ENCODE measurements at places on chromosomes 3 and 15.

DNA sequence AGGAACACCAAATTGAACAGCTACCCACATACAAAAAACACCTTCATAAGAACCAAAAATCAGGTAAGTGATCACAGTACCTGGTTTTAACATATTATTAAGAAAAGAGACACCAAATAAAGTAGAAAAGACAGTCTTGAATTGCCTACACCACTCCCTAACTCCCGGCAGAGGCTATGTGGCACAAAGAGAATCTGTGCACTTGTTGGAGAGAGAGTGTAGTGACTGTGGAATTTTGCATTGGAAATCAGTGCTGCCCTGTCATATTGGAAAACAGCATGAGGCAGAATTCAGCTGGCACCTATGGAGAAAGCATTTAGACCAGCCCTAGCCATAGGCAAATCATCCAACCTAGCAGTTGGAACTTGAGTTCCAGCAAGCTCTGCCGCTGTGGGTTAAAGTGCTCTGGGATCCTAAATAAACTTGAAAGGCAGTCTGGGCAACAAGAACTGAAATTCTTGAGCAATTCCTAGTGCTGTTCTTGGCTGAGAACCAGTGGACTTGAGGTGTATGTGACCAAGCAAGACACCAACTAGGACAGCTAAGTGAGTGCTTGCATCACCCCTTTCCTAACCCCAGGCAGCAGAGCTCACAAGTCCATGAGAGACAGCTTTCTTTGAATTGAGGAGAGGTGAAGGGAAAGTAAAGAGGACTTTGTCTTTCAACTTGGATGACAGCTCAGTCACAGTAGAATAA lies 969.6 kb upstream of the ALCAM start:
- no peak for DNase-seq

- DNase-seq, result peak; percentile 96
These were observed 25.5 kb downstream of the SETD5 start for GRCh38 chr3:9422712-9423424.

GRCh38 chr3:133412183-133413132 lies 12.6 kb downstream of the BFSP2 start:
- no peak for DNase-seq

- no peak for DNase-seq
These were observed 139.7 kb upstream of the COL8A1 start for GRCh38 chr3:99498550-99499234.

DNA sequence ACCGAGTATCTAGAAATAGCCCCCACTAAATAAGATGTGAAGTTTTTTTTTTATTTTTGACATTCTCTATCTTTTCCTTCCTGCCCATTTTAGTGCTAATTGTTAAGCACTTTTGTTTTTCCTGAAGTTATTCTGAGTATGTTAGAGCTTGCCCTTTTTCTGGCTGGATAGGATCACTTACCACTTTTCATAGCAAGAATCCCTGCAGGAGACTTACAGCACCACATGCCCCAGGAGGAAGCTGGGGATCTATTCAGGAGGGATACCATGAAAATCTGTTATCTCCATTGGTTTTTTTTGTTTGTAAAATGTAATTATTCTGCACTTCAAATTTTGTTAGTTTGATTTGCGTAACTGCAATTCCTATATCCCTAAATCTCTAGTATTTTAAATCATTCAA lies 968.4 kb downstream of the ZPLD1 start:
- no peak for DNase-seq

- DNase-seq, result no peak
These were observed 43.1 kb upstream of the WDR5B start for GRCh38 chr3:122458992-122459391.

DNA sequence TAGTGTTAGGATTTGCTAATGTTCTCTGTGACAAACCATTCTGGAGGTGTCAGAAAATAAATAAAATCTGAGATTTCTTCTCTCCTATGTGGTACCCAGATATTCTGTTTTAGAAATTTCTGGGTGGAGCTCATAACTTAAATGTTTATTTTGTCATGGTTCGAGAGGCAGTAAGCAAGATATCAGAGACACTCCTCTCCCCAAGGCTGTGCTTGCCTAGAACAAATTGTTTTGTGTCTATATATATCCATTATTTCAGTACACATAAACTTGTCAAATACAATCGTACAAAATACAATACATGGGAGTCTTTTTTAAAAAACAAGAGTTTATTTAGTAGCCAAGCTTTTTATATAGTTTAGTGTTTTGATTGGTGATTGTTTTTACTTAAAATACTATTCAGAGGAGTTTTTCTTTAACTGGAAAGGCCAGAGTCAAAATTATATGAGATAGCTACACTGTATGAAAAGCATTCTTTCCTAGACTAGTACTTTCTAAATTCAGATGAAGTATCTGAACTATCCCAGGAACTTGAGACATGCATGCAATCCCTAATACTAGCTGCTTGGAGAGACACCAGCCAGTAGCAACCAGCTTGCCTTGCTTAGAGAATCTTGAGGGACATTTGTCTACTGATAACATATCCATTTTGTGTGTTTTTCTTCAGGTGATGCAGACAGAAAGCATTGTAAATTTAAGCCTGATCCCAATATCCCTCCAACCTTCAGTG lies 4.7 kb downstream of the EXOG start:
- DNase-seq, result no peak

All from NCI-H2081 (cell line).